Activated CD4-positive, alpha-beta memory T cell treated with anti-CD3 and anti-CD28 coated beads, Interleukin-2, amount 10 ng/mL, durations not matched to agents 7 days and 5 days (primary cell): ENCODE measurements at places on chromosomes 6 and 20. TPM values are rescaled to one million over a fixed set of nuclear protein-coding genes. Genes with fewer than 3 reads are reported as not detected.

Gene CCR6
- 20.3 TPM for total RNA-seq

- no peaks in the 10 kb centered on the region for H3K36me3 ChIP-seq
- H3K27me3 ChIP-seq: no peaks in the 10 kb centered on the region
- H3K4me1 ChIP-seq: no peaks in the 10 kb centered on the region
- DNase-seq: no peak
Observed at GRCh38 chr6:104462811-104463599, 396.7 kb downstream of the HACE1 start.

Gene DDO
- not detected for total RNA-seq

GRCh38 chr6:106223300-106223930 is 102.1 kb downstream of the ATG5 start:
- peaks cover 28% of the 10 kb centered on the region for H3K36me3 ChIP-seq
- peaks cover 43% of the 10 kb centered on the region for H3K4me1 ChIP-seq
- no peaks in the 10 kb centered on the region for H3K27me3 ChIP-seq
- H3K4me3 ChIP-seq: no peak overlapping the region
- DNase-seq: peak; percentile 79

DNA sequence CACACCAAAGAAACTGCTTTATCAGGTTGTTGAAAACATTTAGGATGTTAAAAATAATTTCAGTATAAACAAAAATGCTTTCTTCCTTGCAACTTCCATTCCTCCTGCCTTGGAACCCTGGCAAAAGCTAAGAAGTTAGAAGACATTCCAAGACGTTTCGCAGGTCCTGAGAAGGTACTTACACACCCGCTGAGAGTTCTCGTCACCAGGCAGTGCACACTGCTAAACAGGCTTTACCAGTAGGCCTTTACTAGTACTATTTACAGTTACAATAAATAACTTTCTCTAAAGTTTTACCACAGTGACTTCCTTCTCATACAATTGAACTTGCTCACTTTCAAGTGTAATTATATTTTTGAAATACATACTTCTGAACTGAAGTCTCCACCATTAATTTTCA is 81.4 kb upstream of the RPS6KA2 start:
- no peaks in the 10 kb centered on the region for H3K36me3 ChIP-seq
- peaks cover 8% of the 10 kb centered on the region for H3K27me3 ChIP-seq
- no peak overlapping the region for H3K27ac ChIP-seq
- DNase-seq: no peak
- no peaks in the 10 kb centered on the region for H3K4me1 ChIP-seq
- H3K4me3 ChIP-seq: no peak overlapping the region

Gene SDHAF4
- total RNA-seq: 11.6 TPM

- no peaks in the 10 kb centered on the region for H3K27me3 ChIP-seq
- H3K36me3 ChIP-seq: no peaks in the 10 kb centered on the region
- no peak overlapping the region for H3K4me3 ChIP-seq
- DNase-seq: no peak
Observed at GRCh38 chr6:111534231-111534751, 51.3 kb upstream of the REV3L start.

DNA sequence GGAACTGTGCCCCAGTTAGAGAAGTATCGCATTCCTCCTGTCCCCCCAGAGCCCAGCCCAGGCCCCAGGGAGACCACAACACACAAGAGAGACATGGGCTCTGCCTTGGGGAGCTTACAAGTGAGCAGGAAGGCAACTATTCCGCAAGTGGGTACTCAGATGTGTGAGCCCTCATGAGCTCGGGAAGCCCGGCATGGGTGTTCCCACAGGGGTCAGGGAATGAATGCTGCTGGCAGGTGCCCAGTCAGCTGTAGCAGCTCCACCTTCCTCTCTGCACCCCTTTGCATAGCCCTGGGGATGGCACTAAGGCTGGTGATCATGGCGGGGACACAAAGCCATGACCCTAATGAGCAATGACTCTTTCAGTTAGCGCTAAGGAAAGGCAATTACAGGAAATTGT is 194.1 kb downstream of the SYNDIG1 start:
- no peaks in the 10 kb centered on the region for H3K27me3 ChIP-seq
- no peak overlapping the region for H3K4me3 ChIP-seq
- no peaks in the 10 kb centered on the region for H3K4me1 ChIP-seq
- H3K27ac ChIP-seq: no peak overlapping the region
- no peaks in the 10 kb centered on the region for H3K36me3 ChIP-seq

GRCh38 chr6:155183095-155183494 is 80.7 kb upstream of the CLDN20 start:
- H3K4me1 ChIP-seq: peaks cover 27% of the 10 kb centered on the region
- no peak for DNase-seq
- no peaks in the 10 kb centered on the region for H3K36me3 ChIP-seq
- no peak overlapping the region for H3K4me3 ChIP-seq

Gene RARS2
- 24.3 TPM for total RNA-seq

GRCh38 chr6:122609881-122610689 is at the start of gene PKIB:
PKIB (plus strand) TSS chr6:122610405; CDS start chr6:122717795, 107,390 bp downstream.
- DNase-seq: peak; percentile 47
- H3K36me3 ChIP-seq: no peaks in the 10 kb centered on the region
- H3K27ac ChIP-seq: no peak within 1 kb of the TSS
- H3K4me1 ChIP-seq: peaks cover 16% of the 10 kb centered on the region
- H3K4me3 ChIP-seq: peak within 1 kb of the TSS; percentile 77

GRCh38 chr6:142412241-142412640 is 110.4 kb downstream of the ADGRG6 start:
- no peak overlapping the region for H3K4me3 ChIP-seq
- H3K36me3 ChIP-seq: no peaks in the 10 kb centered on the region
- H3K27ac ChIP-seq: no peak overlapping the region
- DNase-seq: no peak
- H3K27me3 ChIP-seq: peaks cover 14% of the 10 kb centered on the region
- H3K4me1 ChIP-seq: peaks cover 2% of the 10 kb centered on the region

Gene SCRT2
- total RNA-seq: not detected

GRCh38 chr6:168782187-168782751 is 341.3 kb downstream of the SMOC2 start:
- H3K36me3 ChIP-seq: no peaks in the 10 kb centered on the region
- no peaks in the 10 kb centered on the region for H3K4me1 ChIP-seq
- no peaks in the 10 kb centered on the region for H3K27me3 ChIP-seq
- DNase-seq: no peak

DNA sequence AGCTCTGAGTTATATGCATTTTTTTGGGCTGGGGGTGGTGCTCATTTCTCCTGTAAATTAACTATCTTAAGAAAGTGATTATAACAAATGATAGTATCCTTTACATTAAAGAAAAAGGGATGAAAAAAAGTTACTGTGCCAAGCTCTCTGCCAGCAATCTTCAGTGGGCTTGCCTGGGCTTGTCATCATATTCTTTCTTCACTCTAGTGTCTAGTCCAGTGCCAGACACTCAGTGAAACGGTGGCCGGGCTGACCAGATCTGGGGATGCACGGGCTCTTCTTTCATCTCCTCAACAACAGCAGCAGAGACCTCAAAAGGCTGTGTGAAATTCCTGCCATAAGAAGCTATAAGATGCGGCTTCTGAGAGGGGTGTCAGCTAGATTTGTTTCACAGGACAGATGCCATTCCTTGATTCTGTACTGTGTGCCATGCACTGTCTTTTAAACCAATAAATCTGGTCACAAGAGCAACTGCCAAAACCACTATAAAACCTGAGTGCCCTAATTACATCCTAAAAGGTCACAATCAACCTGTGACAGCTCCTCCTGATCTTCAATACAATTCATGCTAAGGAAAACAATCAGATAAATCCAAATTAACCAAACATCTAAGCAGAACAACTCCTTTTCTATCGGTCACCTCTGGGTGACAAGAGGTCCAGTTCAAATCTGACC is 12.1 kb downstream of the EXOC2 start:
- no peak overlapping the region for H3K27ac ChIP-seq
- peaks cover 25% of the 10 kb centered on the region for H3K36me3 ChIP-seq
- DNase-seq: no peak

DNA sequence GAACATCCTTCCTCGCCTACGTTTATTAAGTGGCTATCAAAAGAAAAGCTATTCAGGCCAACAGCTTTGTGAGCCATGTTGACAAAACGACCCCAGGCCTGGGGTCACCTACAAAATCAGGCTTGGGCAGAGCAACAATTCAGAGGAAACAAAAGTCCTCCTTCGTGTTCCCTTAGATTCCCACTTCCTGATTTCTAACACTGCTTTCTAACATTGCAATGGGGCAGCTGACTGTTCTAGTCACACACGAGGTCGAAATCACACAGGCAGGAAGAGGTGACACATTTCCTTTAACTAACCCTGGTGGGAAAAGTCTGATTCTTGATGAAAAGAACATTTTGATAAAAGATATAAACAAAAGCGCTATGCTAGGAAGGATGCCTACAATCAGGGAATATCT is 31.9 kb downstream of the WDR27 start:
- no peak for DNase-seq
- peaks cover 9% of the 10 kb centered on the region for H3K4me1 ChIP-seq
- no peaks in the 10 kb centered on the region for H3K27me3 ChIP-seq
- H3K36me3 ChIP-seq: no peaks in the 10 kb centered on the region
- no peak overlapping the region for H3K4me3 ChIP-seq

Gene HRH3
- total RNA-seq: not detected

- no peak overlapping the region for H3K4me3 ChIP-seq
- no peaks in the 10 kb centered on the region for H3K4me1 ChIP-seq
- H3K27ac ChIP-seq: no peak overlapping the region
- DNase-seq: no peak
Observed at GRCh38 chr20:11153819-11154218, 480.0 kb upstream of the JAG1 start.

DNA sequence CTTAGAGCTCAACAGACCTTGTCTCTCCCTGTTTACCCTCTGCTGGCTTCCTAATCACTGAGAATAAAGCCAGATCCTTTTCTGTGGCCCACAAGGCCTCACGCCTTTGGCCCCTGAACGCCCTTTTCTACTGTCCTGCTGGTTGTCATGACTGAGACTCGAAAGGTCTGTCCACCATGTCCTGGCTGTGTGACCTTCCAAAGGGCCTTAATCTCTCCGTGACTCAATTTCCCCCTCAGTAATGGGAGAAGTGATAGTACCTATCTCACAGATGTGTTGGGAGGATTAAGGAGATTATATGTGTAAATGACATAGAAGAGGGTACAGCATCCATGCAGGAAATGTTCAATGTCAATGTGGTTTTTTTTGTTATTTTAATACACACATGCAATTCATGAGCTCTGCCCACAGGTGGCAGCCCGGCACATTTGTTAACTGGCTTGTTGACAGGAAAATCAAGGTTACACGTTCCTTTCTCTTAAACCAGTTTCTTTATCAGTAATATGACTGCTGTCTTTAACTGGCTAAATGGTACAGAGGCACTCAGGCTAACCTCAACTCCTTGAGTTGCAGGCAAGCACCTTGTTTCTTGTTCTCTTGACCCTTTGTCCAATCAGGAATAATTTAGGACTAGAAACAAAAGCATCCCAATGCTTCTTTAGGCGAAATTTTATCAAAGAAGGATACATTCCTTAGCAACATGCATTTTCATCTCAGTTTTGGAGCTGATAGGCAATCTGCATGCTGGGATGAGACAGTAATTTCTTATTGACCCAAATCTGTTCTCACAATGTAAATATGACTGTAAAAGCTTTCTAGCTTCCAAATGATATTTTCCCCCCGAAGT is 16.6 kb downstream of the SLC22A1 start:
- no peaks in the 10 kb centered on the region for H3K27me3 ChIP-seq
- DNase-seq: peak; percentile 76
- no peak overlapping the region for H3K4me3 ChIP-seq
- no peak overlapping the region for H3K27ac ChIP-seq
- no peaks in the 10 kb centered on the region for H3K36me3 ChIP-seq
- H3K4me1 ChIP-seq: peaks cover 9% of the 10 kb centered on the region

GRCh38 chr20:3405139-3405538 is 2.3 kb downstream of the DNAAF9 start:
- no peak overlapping the region for H3K27ac ChIP-seq
- no peak overlapping the region for H3K4me3 ChIP-seq
- peaks cover 35% of the 10 kb centered on the region for H3K4me1 ChIP-seq

DNA sequence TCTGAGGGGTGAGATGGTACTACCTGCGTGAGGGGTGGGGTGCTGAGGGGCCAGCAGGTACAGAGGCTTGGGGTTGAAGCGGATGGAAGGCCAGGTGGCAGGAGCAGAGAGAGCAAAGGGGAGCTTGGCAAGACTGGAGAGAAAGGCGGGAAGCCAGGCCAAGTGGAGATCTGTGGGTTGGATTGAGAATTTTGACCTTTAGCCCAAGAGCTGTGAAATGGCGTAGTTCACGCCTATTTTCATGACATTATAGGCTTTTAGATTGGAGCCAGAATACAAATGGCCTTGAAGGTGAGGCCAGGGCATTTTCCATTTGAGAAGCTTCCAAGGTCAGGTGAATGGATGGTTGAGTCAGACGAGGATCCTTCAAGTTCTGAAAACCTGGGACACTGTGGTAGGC is 2.5 kb downstream of the ATRN start:
- H3K4me3 ChIP-seq: no peak overlapping the region
- no peak overlapping the region for H3K27ac ChIP-seq
- no peak for DNase-seq
- no peaks in the 10 kb centered on the region for H3K36me3 ChIP-seq

Gene SMOC2
- not detected for total RNA-seq

DNA sequence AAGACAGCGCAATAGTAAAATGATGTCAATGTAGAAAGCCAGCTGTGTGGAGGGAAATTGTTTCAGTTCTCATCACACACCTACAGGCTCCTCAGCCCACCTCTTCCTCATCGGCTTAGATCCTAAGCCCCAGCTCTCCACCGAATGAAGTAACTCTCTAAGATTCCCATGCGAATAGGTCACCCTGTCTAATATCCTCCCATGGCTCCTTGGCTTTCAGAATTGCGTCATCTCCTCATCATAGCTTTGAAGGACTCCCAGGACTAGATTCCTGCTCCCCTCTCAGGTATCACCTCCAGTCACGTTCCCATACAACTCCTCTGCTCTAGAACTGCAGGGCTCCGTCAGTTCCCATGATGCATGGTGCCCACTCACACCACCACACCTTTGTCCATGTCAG is 16.2 kb upstream of the SLC22A16 start:
- H3K4me1 ChIP-seq: peaks cover 14% of the 10 kb centered on the region
- no peak overlapping the region for H3K27ac ChIP-seq
- H3K36me3 ChIP-seq: no peaks in the 10 kb centered on the region
- DNase-seq: no peak
- peaks cover 30% of the 10 kb centered on the region for H3K27me3 ChIP-seq

Gene CDK5RAP1
- 33.3 TPM for total RNA-seq

DNA sequence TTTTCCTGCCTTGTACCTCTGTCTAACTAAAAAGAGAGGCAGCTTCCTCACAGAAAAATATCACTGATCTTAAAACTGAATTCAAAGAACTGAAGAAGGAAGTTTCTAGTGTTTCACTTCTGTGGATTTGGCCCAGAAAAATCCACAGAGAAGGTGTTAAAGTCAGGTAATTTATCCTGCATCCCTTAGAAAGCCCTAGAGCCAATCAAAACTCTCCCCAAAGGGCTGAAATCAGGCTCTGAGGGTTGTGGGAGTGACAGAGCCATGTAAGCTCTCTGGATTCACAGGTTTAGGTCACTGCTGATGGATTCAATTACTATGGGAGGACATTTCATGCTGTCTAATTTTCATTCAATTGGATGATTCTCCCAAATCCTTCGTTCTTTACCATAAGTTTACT is 152.3 kb downstream of the OR2B2 start:
- no peaks in the 10 kb centered on the region for H3K27me3 ChIP-seq
- peaks cover 43% of the 10 kb centered on the region for H3K4me1 ChIP-seq
- H3K27ac ChIP-seq: no peak overlapping the region
- no peak for DNase-seq
- no peaks in the 10 kb centered on the region for H3K36me3 ChIP-seq

- no peaks in the 10 kb centered on the region for H3K4me1 ChIP-seq
- no peaks in the 10 kb centered on the region for H3K36me3 ChIP-seq
- DNase-seq: no peak
- H3K27ac ChIP-seq: no peak overlapping the region
- no peaks in the 10 kb centered on the region for H3K27me3 ChIP-seq
- H3K4me3 ChIP-seq: no peak overlapping the region
Observed at GRCh38 chr20:44367746-44368145, 12.2 kb downstream of the HNF4A start.

Gene SRSF12
- total RNA-seq: not detected
